ENCODE measurements at places on chromosomes 5 and 9.

- no peak for DNase-seq
These were observed 1118.5 kb downstream of the PTPRD start for GRCh38 chr9:9494336-9494735.

DNA sequence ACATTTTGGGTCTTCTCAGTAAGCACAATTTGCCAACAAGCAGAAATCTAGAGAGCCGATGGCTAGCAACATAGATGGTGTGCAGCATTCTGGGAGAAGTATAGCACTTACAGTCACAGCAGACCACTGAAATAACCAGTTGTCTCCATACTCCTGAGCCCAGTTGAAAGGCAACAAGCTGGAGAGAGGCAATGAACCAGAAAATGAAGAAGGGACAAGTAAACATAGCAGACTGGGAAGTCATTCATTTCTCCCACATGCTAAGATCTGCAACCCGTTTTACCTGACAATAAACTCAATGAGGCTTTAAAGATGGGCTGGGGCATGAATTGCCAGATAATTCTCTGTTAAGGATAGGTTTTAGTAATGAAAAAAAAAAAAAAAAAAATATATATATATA lies 575.6 kb upstream of the GRAMD2B start:
- no peak for DNase-seq

- peak; percentile 37 for DNase-seq
These were observed 188.4 kb downstream of the SNCAIP start for GRCh38 chr5:122500245-122501088.

- no peak for DNase-seq
These were observed 175.2 kb downstream of the GAPVD1 start for GRCh38 chr9:125436613-125437443.

DNA sequence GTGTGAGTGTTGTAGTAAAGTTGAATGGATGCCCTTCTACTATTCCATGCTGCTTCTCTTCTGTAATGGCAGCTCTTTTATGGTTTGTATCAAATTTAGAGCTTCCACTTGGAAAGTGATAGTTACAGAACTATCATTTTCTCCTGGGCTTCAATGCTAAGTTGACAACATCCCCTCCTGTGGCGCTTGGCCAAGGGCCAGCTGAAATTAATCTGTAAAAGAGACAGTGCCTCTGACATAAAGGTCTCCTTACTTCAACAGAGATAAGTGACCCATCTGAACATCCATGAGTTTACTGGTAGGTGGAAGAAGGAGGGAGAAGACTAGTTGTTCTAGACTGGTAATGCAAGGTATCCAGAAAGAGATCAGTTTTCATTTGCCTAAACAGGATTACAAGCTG lies 39.7 kb downstream of the CHSY3 start:
- no peak for DNase-seq

- peak; percentile 3 for DNase-seq
These were observed 501.5 kb downstream of the DMAC1 start for GRCh38 chr9:7298123-7298522.

DNA sequence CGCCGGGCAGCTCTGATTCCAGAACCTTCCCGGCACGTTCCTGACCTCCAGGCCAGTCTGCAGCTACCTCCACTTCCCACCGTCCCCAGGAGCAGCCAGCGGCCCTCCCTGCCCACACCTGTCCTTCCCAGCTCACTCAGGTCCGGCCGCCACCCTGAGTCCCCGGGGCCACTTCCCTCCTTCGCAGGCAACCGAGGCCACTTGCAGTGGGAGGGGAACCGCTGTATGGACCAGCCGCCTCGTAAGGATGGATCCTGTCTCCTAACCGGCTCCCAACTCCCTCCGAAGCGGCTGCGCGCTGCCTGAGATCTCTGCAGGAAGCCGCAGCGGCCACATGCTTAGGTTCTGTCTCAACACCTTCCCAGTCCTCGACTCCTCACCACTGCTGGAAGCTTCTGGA lies 7.5 kb downstream of the TMEM250 start:
- no peak for DNase-seq

DNA sequence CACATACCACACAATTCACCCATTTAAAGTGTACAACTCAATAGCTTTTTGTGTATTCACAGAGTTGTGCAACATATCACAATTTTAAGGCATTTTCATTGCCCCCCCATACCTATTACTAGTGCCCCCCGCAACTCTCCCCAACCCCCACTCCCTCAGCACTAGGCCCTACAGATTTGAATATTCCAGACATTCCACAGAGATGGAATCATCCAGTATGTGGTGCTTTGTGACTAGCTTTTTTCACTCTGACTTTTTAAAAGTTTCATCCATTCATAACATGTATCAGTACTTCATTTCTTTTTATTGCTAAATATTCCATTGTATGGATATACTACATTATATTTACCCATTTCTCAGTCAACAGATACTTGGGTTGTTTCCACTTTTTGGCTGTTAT lies 102.9 kb upstream of the LRRTM2 start:
- DNase-seq: no peak

- no peak for DNase-seq
These were observed 21.2 kb upstream of the LOX start for GRCh38 chr5:122099060-122099790.

GRCh38 chr9:117671468-117671867 lies 32.7 kb upstream of the TLR4 start:
- no peak for DNase-seq

DNA sequence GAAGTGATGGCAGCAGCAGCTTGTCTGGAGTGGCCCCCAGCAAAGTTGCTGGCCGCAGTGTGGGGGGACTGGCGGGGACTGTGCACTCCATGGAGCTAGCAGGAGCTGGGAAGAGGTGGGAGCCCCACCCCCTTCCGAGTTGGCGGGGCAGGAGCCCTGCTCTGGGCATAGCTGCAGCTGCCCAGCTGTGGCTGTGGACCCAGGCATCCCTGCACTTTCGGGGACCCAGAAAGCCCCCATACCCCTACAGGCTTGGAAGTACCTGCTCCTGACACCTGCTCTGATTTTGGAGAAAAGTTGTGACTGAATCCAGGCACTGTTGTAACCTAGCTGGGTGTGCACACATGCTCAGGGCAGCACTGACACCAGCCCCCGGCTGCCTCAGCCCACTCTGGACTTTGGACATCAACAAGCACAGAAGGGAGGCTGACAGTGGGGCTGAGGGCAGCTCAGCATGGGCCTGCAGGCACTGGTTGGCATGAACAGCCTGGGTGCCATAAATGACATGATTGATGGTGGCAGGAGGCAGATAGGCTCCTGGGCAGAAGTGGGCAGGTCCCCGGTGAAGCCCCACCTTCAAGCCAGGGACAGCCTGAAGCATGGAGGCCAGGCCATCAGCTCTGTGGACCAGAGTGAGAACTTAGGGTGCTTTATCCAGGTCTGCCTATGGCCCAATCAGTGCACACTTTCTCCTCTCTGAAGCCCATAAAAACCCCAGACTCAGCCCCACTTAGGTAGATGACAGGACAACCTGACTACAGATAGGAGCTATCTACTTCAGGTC lies 12.6 kb downstream of the LMBRD2 start:
- DNase-seq: no peak

GRCh38 chr9:88433583-88434255 lies 45.5 kb downstream of the SPIN1 start:
- peak; percentile 42 for DNase-seq

DNA sequence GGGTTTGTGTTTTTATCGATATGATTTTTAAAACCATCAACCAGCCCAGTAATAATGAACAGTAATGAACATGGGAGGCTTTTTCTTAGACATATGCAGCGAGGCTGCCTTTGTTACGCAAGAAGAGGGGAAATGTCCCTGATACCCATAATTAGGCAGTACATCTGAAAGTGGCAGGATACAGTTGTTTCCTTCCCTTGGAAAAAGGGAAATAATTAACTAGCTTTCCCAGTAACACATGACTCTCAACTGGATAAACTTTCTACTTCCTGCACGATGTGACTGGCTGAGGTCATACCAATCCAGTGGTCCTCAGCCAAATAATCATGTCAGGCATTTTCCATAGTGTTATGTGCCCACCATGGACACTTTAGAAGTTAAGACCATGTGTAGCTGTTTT lies 431.6 kb upstream of the C9orf72 start:
- no peak for DNase-seq

GRCh38 chr5:39919876-39920275 lies 495.1 kb upstream of the DAB2 start:
- no peak for DNase-seq

- DNase-seq: no peak
These were observed 613.1 kb downstream of the EBF1 start for GRCh38 chr5:158486566-158486965.

DNA sequence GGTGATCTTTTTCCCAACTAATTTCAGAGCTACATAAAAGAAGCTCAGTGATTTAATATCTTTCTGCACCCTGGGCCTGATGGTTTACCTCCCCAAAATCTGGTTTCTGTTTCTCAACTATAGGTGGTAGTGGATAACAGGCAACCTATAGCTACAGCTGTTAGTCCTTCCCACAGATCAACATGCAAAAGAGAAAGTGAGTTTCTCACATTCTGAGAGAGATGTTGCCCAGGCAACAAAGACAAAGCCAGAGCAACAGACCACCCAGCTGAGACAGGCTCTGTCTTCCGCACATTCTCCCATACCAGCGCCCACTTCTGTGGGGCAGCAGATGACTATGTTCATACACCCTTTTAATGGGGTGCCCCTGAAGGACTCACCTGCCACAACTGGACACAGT lies 40.7 kb upstream of the PPP2R2B start:
- DNase-seq: no peak

- DNase-seq: no peak
These were observed 140.3 kb downstream of the AOPEP start for GRCh38 chr9:94866770-94867169.

DNA sequence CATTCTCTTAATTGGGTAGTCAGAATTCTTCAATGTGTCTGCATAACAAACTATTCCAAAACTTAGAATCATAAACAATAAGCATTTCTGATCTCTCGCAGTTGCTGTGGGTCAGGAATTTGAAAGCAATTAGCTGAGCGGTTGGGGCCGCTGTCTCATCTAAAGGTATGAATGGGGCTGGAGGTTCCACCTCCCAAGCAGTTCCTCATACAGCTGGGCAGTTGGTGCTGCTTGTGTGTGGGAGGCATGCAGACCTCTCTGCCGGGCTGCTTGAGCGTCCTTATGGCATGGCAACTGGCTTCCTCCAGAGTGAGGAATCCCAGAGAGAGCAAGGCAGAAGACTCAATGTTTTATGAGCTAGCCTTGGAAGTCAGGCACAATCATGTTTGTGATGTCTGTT lies 30.2 kb upstream of the SEMA4D start:
- no peak for DNase-seq

DNA sequence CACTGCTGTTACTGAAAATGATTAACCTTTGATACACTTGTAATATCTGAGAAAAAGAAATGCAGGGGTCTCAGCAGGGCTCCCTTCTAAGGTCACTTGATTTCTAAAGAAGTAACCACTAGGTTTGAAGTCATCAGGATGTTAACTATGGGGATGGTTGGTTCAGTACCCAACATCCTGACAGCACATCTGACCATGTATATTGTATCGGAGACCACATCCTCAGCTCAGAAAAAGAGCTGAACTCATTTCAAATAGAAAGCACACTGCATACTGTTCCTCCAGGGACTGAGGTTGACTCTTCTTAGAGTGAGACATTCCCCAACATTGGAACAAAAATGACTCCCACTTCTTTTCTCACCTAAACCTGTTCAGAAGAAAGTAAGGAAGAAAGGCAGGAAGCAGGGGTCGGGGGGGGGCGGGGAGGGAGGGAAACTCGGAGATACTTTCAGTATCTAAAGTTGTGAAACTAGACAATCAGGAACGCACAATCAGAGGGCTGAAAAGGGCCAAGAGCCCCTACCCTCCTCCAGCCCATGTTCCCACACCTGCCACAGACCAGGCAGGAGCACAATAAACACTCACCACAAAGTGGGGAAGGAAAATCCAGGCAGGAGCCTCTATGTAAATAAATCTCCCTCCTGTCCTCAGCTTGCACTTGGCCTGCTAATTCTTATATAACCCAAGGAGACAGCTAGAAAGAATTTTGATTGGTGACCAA lies 730 bp upstream of the GZMA start:
- DNase-seq: no peak

- DNase-seq: no peak
These were observed 4.1 kb downstream of the CCDC69 start for GRCh38 chr5:151219789-151220188.

GRCh38 chr5:56269216-56269927 lies 36.2 kb upstream of the ANKRD55 start:
- DNase-seq: peak; percentile 69

DNA sequence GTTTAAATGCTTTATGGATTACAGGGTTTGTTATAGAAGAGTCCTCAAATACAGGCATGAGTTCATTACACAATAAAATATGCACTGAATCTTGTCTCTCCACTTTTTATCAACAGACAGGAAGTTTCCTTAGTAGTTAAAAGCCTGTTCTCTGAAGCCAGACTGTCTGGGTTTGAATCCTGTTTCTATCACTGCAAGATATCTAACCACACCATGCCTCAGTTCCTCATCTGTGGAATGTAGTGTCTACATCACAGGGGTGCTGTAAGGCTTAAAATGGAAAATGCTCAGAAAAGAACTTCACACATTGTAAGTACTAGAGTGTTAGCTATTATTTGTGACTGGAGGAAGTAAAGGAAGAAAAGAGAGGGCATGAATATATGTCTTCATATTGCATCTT lies 9.3 kb downstream of the LIX1 start:
- DNase-seq: no peak

DNA sequence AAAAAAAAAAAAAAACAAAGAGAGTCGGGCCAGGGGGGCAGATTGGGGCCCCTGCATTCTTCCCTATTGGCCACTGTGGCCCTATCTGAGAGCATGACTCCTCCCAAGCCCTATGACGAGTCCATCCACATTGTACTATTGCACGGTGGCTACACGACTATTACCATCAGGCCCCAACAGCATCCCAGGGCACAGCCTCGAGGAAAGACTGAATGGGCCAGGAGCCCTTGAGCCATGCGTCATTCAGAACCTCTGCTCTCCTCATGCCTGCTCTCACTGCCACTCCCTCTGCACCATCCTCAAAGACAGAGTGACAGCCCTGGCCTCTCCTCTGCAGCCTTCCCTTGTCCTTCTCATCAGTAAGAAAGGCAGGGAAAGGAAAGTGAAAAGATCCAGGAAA lies 20.2 kb upstream of the ORM1 start:
- no peak for DNase-seq

- no peak for DNase-seq
These were observed 483.4 kb downstream of the PLK2 start for GRCh38 chr5:57976506-57976905.

- no peak for DNase-seq
These were observed 92.2 kb upstream of the IL33 start for GRCh38 chr9:6123416-6123815.

DNA sequence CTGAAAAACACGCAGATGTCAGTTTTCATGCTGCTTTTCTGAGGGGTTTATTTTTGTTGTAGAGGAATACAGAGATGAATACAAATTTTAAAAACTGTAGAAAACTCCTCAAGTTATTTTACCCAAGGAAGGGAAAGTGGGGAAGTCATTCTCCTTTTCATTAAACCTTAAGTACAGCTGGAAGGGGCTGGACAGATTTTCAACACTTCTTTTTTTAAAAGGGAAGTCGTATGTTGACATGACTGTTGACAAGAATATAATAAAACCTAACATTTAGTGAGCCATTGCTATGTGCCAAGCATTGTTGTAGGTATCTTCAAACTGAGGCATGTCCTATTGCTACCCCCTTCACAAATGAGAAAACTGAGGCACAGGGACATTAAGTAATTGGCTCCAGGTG lies 235.7 kb upstream of the ELL2 start:
- DNase-seq: no peak

Data from hematopoietic multipotent progenitor cell treated with erythropoietin and hydrocortisone succinate and interleukin-3 and kit ligand, for 8 days (in vitro differentiated cells).